ENCODE measurements at places on chromosomes 13 and 19.
A peak's percentile ranks its signal among the peaks of the same experiment; 100 is the strongest.

DNA sequence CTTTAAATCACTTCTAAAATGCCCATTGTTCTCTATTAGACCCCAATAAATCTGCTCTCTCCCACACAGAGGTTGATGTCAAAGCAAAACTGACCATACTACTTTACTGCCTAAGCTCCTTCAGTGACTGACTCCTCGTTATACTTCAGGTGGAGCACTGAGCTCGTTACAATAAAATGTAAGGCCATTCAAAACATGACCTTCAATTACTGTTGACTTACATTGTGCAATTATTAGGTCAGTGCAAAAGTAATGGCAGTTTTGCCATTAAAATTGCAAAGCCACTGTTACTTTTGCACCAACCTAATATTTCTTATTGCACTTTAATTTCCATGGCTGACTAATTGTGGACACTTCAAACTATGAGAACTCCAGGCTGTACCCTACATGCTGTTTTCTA is 314.9 kb downstream of the MZT1 start:
- DNase-seq = no peak

- no peak for DNase-seq
Measured at GRCh38 chr19:31262725-31263191, 86.5 kb downstream of the TSHZ3 start.

- DNase-seq = no peak
Measured at GRCh38 chr13:50635504-50635903, 208.0 kb downstream of the DLEU7 start.

DNA sequence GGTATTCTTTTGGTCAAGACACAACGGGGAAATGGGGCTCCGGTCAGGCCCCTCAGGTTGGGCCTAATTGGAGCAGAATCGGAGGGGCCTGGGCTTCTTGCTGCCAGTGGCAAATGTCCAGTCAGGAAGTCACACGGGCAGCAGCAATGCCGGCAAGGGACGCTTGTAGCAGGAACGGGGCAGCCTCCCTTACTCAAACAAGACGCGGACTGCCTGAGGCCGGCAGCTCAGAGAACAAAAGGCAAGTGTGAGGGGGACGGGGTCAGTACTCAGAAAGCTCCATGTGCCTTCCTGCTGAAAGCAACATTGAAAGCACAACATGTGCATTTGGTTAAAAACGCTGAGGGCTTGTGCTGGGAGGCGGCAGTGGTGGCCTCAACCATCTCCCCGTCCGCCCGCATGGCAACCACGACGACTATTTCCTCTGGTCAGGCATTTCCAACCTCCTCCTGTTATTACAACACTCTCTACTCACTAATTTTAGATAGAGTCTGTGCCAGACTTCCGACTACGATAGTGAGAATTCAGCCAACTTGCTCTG is 20.5 kb upstream of the RASA3 start:
- DNase-seq = no peak

DNA sequence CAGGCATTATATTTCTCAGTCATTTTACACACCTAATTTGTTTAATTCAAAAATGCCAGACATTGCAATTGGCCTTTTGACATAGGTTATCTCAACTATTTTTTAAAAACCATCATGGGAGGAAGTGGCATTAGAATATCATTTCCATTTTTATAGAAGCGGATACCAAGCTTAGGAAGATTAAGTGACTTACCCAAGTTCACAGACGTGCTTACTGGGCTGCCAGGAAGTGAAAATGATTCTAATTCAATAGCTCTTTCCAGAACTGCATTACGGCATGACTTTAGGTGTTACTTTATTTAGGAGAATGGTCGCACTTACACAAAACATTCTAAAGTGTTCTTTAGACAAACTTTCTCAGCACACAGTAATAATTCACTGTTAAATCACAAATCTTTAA is 231.9 kb downstream of the KLF12 start:
- no peak for DNase-seq

DNA sequence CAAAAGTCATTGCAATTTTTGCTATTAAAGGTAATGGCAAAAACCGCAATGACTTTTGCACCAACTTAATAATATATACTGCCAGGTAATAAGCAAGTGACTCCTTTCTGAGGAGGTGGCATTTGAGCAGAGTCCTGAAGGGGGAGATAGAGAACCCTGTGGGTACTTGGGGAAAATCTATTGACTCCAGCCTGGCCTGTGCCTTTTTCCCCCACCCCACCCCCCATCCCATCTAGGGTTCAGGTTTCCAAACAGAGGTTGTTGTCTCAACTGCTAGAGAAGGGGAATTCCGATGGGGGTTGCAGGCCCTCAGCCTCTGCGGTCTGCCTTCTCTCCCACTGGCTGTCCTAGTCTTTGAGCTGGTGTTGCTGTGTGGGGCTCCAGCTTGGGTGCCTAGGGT is 11.5 kb downstream of the S1PR2 start:
- DNase-seq = peak; percentile 36

DNA sequence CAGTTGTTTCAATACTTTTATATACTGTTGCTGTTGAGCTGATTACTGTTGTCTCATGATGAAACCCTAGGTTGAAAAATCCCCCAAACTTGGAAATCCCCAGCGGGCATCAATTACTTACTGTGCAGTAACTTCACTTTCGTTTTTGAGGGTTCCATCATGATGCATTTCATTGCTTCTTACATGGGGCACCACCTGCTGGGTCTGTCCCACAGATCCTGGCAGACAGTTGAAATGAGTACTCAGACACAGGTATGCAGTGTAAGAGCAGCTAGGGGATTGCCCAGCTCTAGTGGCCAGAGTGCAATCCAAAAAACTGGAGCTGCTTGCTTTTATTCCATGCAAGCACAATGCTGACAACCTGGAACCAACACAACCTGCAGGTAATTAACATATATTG is 132.5 kb upstream of the ZNF91 start:
- no peak for DNase-seq

- no peak for DNase-seq
Measured at GRCh38 chr19:10855879-10856522, 7.8 kb downstream of the C19orf38 start.

DNA sequence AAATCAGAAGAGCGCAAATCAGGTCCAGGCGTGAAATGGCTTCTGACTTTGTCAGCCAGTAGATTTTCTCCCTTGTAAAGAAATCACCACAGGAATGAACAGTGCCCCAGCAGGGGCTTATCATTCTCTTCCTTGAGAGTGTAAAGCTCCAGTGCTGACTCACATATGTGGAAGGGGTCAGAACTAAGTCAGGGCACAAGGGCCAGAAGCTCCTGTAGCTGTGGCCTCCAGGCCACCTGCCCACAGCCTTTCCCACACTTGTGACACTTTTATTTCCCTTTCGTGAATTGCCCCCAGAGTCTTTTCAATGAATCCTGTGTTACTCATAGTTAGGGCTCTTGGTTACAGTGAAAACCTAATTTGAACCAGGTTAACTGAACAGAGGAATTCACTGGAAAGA is 99.6 kb downstream of the SUCLA2 start:
- no peak for DNase-seq

- DNase-seq = no peak
Measured at GRCh38 chr19:3243819-3244700, 19.6 kb downstream of the CELF5 start.

DNA sequence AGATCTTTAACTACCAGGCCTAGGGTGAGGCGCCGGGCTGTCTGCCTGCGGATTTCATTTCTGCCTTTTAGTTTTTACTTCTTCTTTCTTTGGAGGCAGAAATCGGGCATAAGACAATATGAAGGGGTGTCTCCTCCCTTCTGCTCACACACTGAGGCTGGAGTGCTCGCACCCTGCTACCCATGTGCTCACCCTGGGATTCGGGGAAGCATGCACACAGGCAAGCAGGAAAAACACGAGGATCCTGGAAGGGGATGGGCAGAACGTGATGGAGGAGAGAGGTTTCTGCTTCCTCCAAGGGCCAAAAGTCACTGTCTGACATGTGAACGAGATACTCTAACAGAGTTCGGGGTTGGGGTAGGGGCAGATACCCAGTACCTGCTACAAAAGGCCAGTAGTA is 28.4 kb downstream of the ZNF823 start:
- DNase-seq = no peak

DNA sequence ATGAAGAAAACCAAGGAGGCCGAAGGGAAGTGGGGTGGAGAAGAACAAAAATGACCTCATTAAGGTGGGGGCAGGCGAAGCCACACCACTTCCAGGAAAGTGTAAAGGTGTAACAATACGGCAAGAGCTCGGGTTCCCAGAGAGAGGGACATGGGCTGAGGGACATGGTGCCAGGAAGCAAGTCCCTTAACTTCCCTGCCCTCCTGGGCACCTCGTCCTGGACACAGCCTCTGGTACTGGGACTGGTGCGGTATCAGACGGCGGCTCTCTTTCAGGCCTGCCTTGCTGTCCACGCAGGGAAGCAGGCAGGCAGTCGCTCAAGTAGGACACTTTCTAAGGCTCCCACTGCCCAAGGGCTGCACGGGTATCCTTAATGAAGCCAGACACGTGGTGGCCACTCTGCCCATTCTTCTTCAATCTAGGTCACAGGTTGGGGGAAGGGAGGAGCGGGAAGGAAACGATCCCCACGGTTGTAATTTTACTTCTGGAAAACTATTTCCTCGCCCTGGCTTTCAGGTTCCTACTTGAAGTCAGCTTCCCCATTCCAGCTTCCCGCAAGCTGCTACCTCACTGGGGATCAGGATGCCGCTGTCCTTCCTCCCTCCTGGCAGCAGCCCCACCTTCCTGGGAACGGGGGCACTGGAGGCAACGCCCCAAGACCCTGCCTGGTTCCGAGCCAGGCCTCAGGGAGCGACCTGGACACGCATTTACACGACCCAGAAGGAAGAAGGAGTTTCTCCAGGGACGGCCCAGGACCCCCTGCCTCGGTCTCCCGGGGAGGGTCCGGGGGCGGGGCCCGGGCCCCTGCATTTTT is 1.2 kb downstream of the AP3D1 start:
- DNase-seq = no peak

DNA sequence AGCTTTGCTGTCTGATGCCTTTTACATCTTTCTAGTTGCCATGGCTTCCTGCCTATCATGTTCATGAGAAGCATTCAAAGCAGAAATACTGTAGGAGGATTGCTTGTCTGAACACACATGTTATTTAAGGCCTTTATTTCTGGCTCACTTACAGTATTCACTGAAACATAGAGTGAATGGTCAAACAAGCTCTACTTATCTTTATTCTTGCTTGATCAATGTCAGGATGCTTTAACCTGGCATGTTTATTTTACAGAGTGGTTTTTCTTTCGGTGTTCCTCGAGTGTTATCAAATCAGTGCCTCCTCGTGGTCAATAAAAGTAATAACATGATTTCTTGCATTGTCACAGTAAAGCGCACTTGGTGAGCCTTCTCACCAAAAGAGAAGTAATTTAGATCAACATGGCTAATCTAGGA is 73.5 kb upstream of the PCDH17 start:
- no peak for DNase-seq

DNA sequence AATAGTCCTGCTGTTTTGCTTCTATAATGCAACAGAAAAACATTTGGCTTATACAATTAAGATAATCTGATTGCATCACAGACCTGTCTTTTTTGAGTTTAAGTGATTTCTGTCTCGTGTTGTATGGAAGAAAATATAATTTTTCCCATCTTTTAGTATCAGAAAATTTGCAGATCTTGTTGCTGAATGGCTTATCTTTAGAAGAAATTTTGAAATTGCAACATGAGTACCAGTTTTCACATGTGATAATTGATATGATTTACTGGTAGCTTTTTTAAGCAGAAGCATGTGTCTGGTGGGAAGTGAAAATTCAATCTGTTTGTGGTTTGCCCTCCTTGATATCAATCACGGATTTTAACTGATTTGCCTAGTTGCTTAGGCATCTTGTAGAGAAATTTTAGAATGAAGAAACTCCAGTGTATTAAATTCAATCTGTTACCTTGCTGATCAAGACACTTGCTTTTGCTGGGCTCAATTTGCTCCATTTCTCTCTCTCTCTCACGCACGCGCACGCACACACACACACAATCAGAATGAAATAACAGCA is 89.8 kb upstream of the MYCBP2 start:
- no peak for DNase-seq

GRCh38 chr13:63010072-63010658 is 1594.5 kb upstream of the PCDH20 start:
- DNase-seq = no peak

GRCh38 chr13:73721571-73721970 is 412.6 kb downstream of the KLF12 start:
- no peak for DNase-seq

DNA sequence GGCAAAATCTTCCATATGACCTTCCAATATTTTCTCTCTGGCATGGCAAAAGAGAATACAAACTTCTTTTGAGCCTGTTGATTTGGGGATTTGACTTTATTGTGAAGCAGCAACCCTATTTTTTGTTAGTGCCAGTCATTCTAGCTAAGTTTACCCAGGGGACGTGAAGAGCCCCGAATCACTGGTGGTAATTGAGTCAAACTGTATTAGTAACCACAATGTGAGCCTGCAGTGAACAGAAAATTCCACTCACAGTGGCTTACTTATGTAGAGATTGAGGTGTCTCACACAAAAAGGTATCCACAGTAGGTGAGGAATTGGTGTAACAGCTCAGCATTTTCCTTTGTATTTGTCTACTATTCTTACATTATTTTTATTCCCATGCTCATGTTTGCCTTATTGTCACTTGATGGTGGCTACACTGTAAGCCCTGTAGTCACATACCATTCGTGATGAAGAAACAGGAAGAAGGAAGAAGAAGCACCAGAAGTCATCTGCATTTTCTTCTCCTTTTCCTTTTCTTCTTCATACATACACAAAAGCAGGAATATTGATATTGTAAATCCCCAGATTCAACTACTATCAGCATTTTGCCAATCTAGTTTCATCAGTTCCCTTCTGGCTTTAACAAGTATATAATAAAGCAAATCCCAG is 33.3 kb upstream of the MYCBP2 start:
- DNase-seq = no peak

DNA sequence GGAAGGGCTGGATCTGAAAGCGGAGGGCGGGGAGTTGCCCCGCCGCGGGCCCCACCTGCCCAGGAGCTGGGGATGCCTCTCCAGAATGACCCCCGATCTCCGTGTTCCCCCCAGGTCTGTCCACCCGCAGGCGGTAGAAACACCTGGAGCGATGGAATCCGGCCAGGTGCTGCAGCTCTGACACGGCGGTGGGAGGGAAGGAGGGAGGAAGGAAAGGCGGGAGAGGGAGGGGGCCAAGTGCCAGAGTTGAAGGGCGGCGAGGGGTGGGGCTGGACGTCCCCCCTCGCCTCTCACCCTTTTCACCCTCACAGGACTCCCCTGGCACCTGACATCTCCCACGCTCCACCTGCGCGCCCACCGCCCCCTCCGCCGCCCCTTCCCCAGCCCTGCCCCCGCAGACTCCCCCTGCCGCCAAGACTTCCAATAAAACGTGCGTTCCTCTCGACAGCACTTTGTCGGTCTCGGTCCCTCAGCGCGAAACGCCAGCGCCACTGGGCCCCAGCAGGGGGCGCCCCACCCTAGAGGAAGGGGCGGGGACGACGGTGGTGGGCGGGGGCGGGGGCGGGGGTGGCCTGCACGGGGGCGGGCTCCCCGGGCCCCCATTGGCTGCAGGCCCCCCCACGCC is 337 bp upstream of the FXYD7 start:
- DNase-seq = peak; percentile 46

DNA sequence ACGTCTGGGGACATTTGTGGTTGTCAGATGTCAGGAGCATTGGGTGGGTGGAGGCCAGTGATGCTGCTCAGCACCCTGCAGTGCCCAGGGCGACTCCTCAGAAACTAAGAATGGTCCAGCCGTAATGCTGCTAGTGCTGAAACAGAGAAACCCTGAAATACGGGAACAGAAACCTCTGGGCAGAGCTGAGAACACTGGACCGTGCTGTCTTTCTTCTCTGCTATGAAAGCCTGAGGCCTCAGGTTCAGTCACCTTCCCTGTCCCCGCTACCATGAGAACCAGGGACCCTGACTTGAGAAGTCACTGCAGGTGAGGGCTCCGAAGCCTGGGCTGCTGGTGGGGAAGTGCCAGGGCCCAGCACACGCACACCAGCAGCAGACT is 13.4 kb downstream of the CAPS start:
- DNase-seq = no peak
